Activated T-cell treated with anti-CD3 and anti-CD28 coated beads, Interleukin-2, amount 50 U/mL, for 4 hours (primary cell): ENCODE measurements at places on chromosomes 4 and X. TPM values are rescaled to one million over a fixed set of nuclear protein-coding genes. Genes with fewer than 3 reads are reported as not detected.
A peak's percentile ranks its signal among the peaks of the same experiment; 100 is the strongest.

TEX13D gene
- total RNA-seq = not detected

HSFX2 gene
- not detected for total RNA-seq

SHROOM3 gene
- total RNA-seq = 0.08 TPM

ZXDA gene
- total RNA-seq = 3.8 TPM

F8A3 gene
- 10.3 TPM for total RNA-seq

CCDC158 gene
- not detected for total RNA-seq

SRPX2 gene
- not detected for total RNA-seq

DNA sequence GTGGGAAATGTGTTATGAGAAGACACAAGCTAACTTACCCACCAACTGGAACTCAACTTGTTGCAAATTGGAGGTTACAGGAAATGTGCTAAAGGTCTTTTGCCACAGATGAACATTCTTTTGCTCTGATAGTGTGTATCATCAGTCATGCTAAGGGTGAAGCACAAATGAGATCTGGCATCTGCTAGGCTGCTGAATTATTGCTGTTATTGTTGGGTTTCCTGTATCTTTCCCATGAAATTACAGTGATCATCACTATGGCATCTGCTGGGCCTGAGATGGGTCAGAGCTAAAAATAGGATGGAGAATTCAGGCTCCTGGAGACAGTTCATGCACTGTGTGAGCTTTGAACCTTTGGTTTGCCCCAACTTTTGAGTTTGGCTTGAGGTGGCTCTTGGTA lies 124.5 kb downstream of the NPNT start:
- DNase-seq = no peak

DNA sequence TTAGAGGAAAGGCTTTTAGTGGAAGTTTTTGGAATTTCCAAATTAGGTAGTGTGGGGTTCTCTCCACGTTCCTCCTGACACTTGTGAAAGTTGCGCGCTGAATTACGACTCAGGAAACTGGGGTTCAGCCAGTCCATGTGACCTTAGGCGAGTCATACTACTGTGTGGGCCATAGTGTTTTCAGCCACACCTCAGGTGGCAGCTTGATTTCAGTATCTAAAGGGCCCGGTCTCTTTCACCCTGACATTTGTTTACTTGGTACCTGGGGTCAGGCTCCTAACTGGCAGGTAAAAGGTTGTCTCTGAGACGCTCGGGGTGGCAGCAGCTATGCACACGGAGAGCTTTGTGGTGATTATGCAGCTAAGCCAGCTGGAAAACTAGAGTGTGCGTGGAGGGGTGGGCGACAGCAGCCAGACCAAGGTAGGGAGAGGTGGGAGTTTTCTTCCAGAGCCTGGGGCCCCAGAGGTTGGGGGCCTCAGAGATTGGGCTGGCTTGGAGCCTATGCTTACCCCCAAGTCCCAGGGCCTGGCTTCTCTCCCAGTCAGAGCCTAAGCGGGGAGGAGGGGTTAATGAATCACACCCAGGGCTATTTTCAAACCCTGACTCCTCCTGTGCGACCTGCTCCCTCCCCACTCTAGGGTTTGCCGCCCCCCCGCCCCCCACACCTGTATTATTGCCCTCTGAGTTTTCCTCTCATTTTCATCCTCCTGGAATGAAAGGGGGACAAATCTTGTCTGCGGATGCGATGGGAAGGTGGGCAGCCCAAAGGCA lies 47.2 kb downstream of the STARD8 start:
- no peak for DNase-seq

- DNase-seq = no peak
These were observed 93.8 kb downstream of the CENPC start for GRCh38 chr4:67451464-67451863.

DNA sequence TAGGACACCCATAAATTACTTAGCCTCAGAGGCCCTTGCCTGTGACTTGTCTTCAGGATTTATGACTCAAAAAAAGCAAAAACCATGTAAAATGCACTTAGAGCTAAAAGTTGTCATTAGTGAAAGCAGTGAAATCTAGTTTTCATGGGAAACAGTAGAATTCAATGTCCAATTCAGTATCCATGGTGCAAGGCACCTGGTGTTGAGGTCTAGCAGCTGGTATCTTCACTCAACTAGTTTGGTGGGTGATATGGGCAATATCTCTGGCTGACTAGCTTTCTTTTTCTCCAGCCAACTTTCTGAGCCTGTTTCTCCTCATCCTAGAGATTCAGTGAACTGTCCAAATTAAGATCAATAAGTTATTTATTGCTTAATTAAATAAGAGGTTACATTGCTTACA lies 229.8 kb upstream of the NDST4 start:
- no peak for DNase-seq

GRCh38 chr4:5572114-5572513 lies 136.2 kb downstream of the EVC2 start:
- no peak for DNase-seq

GRCh38 chr4:56739066-56739777 lies 58.1 kb upstream of the HOPX start:
- DNase-seq = no peak

DNA sequence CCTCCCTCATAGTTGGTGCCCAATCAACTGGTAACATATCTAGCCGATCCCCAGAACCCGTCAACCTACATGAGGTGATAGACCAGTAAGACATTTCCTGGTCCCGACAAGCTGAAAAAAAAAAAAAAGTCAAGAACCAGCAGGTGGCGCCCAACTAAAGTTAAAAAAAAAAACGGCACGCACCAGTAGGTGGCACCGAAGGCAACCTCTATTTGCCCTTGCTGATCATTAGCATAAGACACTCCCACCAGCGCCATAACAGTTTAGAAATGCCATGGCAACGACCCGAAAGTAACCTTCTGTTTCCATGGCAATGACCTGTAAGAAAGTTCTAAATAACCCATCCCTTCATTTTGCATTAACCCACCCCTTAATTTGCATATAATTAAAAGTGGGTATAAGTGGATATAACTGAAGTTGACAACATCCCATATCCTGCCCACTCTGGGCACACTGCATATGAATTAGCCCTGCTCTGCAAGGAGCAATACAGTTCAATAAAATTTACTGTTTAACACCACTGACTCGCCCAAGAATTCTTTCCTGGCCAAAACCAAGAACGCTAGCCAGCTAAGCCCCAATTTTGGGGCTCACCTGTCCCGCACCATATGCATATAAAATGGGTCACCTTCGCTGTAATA lies 83.9 kb upstream of the SPANXB1 start:
- DNase-seq = peak; percentile 5

- no peak for DNase-seq
These were observed 174.4 kb downstream of the RAB28 start for GRCh38 chr4:13309751-13310150.

GRCh38 chrX:21959362-21960051 lies 19.0 kb downstream of the SMS start:
- no peak for DNase-seq

GRCh38 chrX:154090731-154091130 lies 6.8 kb downstream of the MECP2 start:
- no peak for DNase-seq

GRCh38 chrX:109720947-109721346 lies 12.1 kb downstream of the ACSL4 start:
- DNase-seq = no peak

- DNase-seq = no peak
These were observed 15.3 kb downstream of the SEPTIN6 start for GRCh38 chrX:119677654-119677981.

DNA sequence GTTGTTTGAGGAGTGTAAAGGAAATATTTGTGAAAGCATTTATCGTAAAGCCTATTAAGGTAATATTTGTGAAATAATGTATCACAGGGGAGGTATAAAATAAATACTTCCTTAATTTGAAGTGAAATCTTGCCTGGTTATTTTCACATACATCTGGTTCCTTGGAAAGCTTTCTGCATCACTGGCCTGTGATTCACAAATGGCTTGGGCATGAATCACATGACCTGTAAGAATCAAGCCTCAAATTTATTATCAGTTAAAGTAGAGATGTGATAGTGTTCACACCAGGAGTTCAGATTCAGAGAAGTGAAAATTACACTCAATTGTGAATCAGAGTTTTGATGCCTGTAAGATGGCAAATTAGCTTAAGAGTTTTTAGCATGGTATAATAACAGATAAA lies 1911.4 kb downstream of the STIM2 start:
- no peak for DNase-seq
